ENCODE measurements at places on chromosomes 1 and 21.

DNA sequence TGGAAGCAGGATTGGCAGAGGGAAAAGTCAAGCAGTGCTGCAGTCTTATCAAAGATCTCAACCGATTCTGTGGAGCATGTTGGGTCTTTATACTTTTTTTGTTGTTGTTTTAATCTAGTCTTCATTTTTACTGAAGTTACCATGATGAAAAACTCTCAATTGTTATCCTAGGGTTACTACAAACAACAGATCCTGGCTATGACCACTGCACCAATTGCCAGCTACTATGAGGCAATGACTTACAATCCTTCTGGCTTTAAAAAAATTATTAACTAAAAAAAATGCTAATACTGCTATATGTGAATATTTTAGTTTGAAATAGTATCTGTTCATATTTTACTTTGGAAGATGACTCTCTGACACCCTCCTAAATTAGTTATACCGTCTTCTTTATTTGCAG is 145.9 kb downstream of the CNIH3 start:
- no peak for DNase-seq

- peak; percentile 1 for DNase-seq
These were observed 95.3 kb downstream of the ABCA4 start for GRCh38 chr1:94025383-94026340.

GRCh38 chr1:23473037-23473800 is 10.8 kb downstream of the ASAP3 start:
- DNase-seq: no peak

GRCh38 chr1:30270461-30270860 is 452.9 kb downstream of the MATN1 start:
- DNase-seq: no peak

DNA sequence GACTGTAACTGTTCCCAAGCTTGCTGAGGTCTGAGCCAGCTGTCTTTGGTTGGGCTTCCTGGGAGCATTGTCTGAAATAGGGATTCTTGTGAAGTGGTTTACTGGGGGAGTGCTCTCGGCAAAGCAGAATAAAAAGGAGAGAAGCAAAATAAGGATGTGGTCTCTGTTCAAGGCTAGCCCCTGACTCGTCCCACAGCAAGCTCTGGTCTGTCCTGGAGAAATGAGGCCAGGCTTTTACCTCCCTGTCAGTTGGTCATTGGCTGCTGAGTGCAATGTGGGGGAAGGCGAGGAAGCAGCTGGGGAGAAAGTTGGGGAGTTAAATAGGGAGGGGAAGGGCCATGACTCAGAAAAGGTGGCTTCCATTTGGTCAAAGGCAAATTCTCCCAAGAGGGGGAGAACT is 303.9 kb upstream of the DUSP10 start:
- no peak for DNase-seq

GRCh38 chr1:58932859-58933598 is 149.2 kb upstream of the JUN start:
- no peak for DNase-seq

- DNase-seq: peak; percentile 69
These were observed at the start of gene RABGGTB for GRCh38 chr1:75785983-75786853. TSS of gene RABGGTB (plus strand) at chr1:75786256. CDS start at chr1:75786272, 16 bp downstream.

DNA sequence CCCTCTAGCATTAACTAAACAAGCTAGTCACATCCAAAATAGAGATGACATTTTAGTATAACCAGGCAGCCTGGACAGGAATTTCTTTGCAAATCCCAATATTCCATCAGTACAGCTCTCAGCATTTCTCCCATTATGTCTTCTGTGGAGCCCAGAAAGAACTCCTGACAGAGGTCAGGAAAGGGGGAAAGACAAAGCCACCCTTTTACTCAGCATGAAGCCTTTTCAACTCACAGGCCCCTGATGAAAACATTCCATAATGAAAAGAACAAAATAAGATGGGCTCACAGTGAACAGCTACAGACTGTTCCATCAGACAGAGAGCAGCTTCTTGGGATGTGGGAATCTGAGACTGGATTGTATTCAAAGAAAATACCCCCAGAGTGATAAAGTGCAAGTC is 80.6 kb downstream of the TEX35 start:
- no peak for DNase-seq

DNA sequence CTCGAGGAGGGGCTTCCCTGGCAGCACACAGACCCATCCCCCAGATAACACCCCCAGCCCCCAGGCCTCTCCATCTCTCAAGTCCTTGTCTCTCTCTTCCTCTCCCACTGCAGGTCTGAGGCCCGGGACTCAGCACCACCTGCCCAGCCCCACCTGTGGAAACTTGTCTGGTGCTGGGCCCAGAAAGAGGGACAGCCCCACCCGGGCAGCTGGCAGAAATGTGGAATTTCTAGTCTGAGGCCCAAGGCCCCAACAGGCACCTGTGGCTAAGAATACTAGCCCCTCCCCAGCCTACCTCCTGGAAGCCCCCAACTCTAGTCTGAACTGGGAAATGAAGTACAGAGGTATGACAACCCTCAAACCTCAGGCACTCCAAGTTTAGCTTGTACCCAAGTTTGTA is 15.4 kb downstream of the TTC39A start:
- DNase-seq: no peak

GRCh38 chr1:62355095-62355494 is 35.9 kb upstream of the KANK4 start:
- no peak for DNase-seq

DNA sequence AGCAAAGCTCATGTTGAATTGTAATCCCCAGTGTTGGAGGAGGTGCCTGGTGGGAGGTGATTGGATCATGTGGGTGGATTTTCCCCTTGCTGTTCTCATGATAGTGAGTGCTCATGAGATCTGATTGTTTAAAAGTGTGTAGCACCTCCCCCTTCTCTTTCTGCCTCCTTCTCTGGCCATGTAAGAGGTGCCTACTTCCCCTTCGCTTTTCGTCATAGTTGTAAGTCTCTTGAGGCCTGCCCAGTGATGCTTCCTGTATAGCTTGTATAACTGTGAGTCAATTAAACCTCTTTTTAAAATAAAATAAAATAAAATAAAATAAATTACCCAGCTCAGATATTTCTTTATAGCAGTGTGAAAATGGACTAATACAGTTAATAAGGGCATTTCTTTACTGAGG is 1025.7 kb downstream of the PLA2G4A start:
- DNase-seq: no peak

- DNase-seq: no peak
These were observed 29.6 kb downstream of the SLC37A1 start for GRCh38 chr21:42543106-42543847.

DNA sequence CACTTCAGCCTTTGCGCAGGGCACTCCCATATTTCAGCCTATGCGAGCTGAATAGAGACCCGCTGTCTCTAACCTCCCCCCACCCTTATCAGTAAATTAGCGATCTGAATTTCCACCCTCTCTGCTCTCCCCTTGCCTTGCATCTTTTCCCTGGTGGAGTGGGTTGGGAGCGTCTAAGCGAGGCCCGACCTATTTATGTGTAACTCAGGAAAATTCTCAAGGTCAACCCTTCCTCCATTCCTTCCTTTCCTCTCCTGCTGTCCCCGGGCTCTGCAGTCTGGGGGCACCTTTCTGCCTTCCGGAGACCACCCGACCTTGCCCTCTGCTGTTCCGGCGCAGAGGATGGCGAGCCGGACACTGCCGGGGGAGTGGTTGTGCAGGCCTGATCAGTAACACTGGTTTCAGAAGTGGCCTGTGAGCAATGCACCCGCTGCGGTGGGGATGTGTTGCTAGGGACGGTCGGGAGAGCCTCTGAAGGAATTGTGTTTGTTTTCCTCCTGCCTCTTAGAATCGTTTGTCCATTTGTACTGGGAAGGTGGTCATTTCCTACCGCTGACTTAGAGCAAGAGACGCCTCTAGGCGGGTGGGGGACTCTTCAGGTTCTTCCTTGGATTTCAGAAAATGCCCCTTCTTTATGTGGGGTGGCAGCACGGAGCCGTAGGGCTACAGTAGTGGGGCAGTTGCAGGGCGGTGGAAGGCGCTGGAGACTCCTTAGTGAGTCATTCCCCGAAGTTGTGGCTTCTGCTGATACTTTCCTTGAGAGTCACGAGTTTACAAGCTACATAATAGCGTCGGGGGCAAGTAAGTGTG is 513 bp downstream of the MGST3 start:
- no peak for DNase-seq

DNA sequence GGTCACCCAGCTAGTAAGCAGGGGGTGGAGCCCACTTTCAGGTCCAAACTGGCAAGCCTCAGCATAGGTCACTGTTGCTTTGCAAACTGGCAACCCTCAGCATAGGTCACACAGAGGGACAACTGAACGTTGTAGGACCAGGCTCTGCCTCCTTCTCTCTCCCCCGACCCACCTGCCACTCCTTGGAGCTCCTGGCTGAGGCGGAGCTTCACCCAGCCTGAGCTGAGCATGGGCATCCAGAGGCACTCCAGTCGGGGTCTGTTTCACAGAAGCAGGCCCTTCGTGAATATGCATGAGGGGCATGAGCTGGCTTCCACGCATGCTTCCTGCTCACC is 24.2 kb downstream of the CAPZB start:
- DNase-seq: no peak

DNA sequence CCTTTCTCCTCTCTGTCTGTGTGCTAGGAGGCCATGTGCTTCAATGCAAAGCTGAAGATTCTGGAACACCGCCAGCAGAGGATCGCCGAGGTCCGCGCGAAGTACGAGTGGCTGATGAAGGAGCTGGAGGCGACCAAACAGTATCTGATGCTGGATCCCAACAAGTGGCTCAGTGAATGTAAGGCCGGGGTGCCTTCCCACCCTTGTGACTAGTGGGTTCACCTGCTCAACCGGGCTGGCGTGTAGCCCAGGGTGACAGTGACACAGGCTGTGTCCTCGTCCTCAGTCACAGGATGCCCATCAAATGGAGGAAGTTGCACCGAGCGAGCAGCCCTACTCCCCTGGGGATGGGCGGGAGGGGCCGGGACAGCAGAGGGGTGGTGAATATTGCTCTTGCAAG is 544.1 kb downstream of the KIF26B start:
- no peak for DNase-seq

- DNase-seq: no peak
These were observed 26.8 kb downstream of the SZRD1 start for GRCh38 chr1:16393570-16394521.

DNA sequence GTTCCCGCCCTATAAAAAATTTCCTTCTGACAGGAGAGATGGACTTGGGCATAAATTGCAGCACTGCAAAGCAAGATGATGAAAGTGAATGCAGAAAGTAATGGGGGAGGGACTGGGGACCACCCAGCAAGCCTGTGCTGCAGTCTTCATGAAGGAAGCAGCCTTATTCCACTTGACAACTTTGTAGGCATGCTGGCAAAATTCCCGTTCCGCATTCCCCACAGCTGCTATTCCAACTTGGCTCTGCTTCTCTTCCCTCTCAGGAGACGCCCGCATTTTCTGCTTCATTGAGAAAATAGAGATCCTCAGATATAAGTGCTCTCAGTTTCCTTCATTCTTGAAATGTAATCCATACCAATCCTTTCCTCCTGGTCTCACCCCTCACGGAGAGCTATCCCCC is 2.4 kb downstream of the HMGB4 start:
- DNase-seq: no peak

- DNase-seq: no peak
These were observed 13.8 kb upstream of the NTMT2 start for GRCh38 chr1:170131984-170132383.

- DNase-seq: no peak
These were observed 102.4 kb upstream of the ST6GALNAC5 start for GRCh38 chr1:76764638-76765454.

DNA sequence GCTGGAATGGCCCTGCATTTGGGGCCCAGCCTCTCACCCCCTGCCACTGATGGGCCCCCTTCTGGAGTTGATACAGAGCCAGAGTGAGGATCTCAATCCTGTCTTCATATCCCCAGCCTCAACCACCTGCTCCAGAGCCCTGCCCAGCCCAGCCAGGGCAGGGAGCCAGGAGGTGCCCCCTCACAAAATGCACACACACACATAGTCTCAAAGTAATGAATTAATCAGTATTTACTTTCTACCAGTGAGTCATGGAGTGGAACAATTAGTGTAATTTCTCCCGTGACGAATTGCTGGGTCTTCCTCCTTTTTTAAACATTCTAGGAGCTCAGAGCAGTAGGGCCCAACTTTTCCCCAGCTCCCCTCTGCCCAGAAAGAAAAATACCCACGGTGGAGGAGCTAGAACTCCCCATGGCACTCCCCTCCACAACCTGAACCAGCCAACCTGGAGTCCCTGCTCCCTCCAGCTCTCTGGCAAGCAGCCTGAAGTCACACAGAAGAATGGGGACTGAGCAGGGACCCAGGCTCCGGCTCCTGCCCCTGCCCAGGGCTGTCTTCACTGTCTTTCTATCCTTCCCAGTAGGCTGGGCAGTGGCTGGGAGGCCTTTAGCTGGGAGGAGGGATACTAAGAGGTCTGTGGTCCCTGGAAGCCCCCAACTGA is 29.3 kb downstream of the SDC3 start:
- DNase-seq: no peak

DNA sequence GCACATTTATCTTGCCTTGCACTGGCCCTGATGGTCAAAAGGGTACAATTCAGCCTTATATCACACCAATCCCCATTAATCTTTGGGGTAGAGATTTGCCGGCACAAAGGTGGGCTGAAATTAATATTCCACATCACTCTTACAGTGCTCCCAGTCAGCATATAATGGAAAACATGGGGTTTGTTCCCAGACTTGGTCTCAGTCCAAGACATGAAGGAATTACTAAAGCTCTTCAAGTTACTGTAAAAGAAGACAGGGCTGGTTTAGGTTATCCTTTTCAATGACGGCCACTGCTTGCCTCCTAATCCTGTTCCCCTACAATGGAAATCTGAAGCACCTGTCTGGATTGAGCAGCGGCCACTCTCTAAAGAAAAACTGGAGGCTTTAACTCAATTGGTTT is 160.7 kb downstream of the IER5 start:
- DNase-seq: no peak

- DNase-seq: no peak
These were observed 885 bp downstream of the KRTAP10-3 start for GRCh38 chr21:44557491-44558328.

DNA sequence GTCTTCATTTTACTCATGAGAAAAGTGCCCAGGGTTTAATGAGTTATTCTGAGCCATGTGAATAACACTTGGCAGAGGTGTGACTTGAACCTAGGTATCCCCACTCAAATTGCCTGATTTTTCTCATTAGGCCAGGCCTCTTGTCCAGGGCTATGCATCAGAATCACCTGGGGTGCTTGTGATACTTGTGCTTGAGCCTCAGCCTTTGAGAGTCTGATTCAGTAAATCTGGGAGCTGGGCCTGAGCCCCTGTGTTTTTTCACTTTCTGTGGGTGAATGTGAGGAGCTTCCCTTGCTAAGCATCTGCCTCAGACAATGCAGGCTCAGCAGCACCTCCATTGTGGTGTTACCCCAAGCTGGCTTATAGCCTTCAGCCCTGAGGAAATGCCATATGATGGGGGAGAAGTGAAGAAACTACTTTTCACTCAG is 127.1 kb downstream of the S1PR1 start:
- no peak for DNase-seq

GRCh38 chr1:181704546-181704945 is 221.2 kb downstream of the CACNA1E start:
- DNase-seq: peak; percentile 31
